Daoy (cell line): ENCODE measurements at places on chromosomes 3 and 15. TPM values are rescaled to one million over a fixed set of nuclear protein-coding genes. Genes with fewer than 3 reads are reported as not detected.

Gene TIGIT
- total RNA-seq: not detected in 2 replicates

DNA sequence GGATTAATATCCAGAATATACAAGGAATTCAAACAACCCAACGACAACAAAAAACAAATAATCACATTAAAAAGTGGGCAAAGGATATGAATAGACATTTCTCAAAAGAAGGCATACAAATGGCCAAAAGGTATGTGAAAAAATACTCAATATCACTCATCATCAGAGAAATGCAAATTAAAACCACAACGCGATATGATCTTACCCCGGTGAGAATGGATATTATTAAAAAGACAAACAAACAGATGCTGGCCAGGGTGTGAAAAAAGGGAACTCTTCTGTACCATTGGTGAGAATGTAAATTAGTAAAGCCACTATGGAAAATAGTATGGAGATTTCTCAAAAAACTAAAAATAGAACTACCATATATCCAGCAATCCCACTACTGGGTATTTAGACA, 43.5 kb upstream of the MEF2A start:
- no peak for DNase-seq

Gene ATP13A5
- total RNA-seq: 0.30 TPM in 1 of 2 replicates, not detected in the other

- no peak for DNase-seq
Measured at GRCh38 chr3:73073091-73073707, 11.7 kb downstream of the EBLN2 start.

GRCh38 chr3:162022911-162023310, 526.3 kb downstream of the OTOL1 start:
- DNase-seq: no peak

Gene ZNF80
- total RNA-seq: not detected in 2 replicates
